ENCODE measurements at places on chromosomes 13 and 19. TPM values are rescaled to one million over a fixed set of nuclear protein-coding genes. Genes with fewer than 3 reads are reported as not detected.

- no peak overlapping the region for H3K4me3 ChIP-seq
- no peaks in the 10 kb centered on the region for H3K36me3 ChIP-seq
- no peaks in the 10 kb centered on the region for H3K27me3 ChIP-seq
- DNase-seq = no peak
- no peaks in the 10 kb centered on the region for H3K4me1 ChIP-seq
Measured at GRCh38 chr13:31437975-31438374, 238.2 kb downstream of the B3GLCT start.

DNA sequence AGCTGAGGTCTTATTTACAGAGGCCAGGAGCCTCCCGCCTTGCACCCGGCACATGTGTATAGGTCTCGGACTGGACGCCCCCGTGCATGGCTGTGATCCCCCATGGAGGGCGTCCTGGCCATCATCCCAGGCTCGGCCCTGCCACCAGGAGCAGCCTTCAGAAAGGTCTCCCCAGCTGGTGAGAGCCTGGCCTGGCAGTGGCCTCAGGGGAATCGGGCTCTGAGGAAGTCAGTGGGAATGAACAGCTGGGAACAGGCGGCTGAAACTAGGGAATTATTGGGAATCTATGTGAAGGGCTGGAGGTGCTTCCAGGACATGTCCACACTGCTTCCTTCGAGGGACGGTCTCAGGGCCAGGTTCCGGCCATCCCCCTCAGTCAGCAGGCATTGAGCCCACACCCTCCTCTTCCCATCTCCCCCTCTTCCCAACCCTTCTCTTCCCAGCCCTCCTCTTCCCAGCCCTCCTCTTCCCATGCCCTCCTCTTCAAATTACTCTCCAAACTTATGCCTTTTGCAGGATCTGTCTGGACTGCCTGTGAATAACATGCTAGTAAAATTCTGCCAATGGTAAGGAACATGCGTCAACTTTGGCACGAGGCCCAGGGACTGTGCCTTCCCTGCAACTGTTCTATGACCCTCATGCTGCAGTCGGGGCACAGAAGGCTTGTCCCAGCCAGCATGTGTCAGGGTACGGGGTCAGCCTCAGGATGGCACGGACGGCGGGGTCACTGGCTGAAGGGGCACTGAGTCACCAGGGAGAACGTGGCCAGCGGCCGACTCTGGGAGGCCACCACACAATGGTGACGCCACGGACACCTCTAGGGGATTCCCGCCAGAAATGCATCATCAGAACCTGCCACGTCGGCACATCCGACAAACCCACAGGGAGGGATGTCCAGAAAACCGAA, 24.2 kb upstream of the C13orf46 start:
- no peak overlapping the region for H3K4me3 ChIP-seq
- H3K27ac ChIP-seq = no peak overlapping the region
- no peaks in the 10 kb centered on the region for H3K36me3 ChIP-seq

- peaks cover 6% of the 10 kb centered on the region for H3K4me1 ChIP-seq
- H3K36me3 ChIP-seq = no peaks in the 10 kb centered on the region
- no peak for DNase-seq
- H3K4me3 ChIP-seq = peak within 1 kb of the TSS; percentile 38
Measured at GRCh38 chr13:49220036-49220855, at the start of gene MLNR. Gene MLNR, plus strand, starts transcription at chr13:49220338. Its CDS starts 0 bp downstream, at chr13:49220338.

- H3K27me3 ChIP-seq = peaks cover 41% of the 10 kb centered on the region
- H3K27ac ChIP-seq = no peak overlapping the region
Measured at GRCh38 chr19:12983542-12984142, 11.6 kb upstream of the NFIX start.

DNA sequence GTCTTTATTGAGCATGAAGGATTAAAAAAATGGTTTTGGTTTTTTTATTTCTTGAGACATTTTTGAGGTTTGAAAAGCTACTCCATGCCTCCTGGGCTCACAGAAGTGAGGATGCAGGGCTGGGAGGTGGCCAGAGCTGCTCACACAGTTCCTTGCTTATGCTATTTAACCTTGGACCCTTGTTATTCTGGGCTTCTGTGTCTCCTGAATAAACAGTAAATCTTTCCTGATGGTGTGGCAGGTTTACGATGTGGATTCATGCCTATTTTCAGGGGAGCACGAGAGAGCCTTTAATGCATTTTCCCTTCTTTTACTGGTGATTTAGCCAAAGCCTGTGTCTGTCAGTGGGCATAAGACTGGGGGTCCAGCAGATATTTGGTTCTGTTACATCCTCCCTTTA, 34.3 kb upstream of the PCDH8 start:
- peaks cover 25% of the 10 kb centered on the region for H3K4me1 ChIP-seq
- H3K4me3 ChIP-seq = no peak overlapping the region
- peaks cover 21% of the 10 kb centered on the region for H3K27me3 ChIP-seq
- H3K27ac ChIP-seq = no peak overlapping the region

GRCh38 chr13:51974482-51974881, 36.8 kb downstream of the ATP7B start:
- no peak for DNase-seq
- H3K36me3 ChIP-seq = no peaks in the 10 kb centered on the region
- no peak overlapping the region for H3K4me3 ChIP-seq
- no peak overlapping the region for H3K27ac ChIP-seq
- H3K27me3 ChIP-seq = no peaks in the 10 kb centered on the region

- no peaks in the 10 kb centered on the region for H3K4me1 ChIP-seq
- no peak for DNase-seq
- no peak overlapping the region for H3K4me3 ChIP-seq
Measured at GRCh38 chr13:100392709-100393630, 195.6 kb downstream of the GGACT start.

GRCh38 chr19:29576761-29577648, 29.1 kb upstream of the POP4 start:
- H3K27me3 ChIP-seq = peaks cover 3% of the 10 kb centered on the region
- H3K27ac ChIP-seq = no peak overlapping the region
- H3K36me3 ChIP-seq = no peaks in the 10 kb centered on the region
- H3K4me1 ChIP-seq = peaks cover 3% of the 10 kb centered on the region
- H3K4me3 ChIP-seq = no peak overlapping the region

- H3K27ac ChIP-seq = no peak within 1 kb of the TSS
- H3K4me1 ChIP-seq = peaks cover 4% of the 10 kb centered on the region
- no peaks in the 10 kb centered on the region for H3K36me3 ChIP-seq
- H3K27me3 ChIP-seq = no peaks in the 10 kb centered on the region
- no peak within 1 kb of the TSS for H3K4me3 ChIP-seq
- DNase-seq = no peak
Measured at GRCh38 chr13:23570099-23570920, at the start of gene TNFRSF19. Gene TNFRSF19, plus strand, starts transcription at chr13:23570412. Its CDS starts 19,772 bp downstream, at chr13:23590184.

DNA sequence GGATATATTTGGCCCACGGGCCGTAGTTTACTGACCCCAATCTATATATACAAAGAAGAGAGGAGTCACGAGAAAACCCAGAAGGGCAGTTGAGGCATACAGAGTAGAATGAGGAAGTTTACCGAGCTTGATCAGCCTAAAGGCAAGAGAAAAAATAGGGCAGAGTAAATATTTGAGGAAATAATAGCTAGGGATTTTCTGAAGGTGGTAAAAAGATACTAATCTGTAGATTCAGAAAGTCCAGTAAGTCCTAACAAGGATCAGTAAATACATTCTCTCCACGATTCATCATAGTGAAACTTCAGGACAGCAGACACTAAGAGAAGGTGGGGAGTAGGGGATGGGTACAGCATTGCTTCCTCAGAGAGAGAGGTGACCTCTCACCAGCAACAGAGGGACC, 248.1 kb downstream of the ATP8A2 start:
- H3K4me3 ChIP-seq = no peak overlapping the region
- H3K4me1 ChIP-seq = no peaks in the 10 kb centered on the region
- H3K27me3 ChIP-seq = no peaks in the 10 kb centered on the region
- no peaks in the 10 kb centered on the region for H3K36me3 ChIP-seq

DNA sequence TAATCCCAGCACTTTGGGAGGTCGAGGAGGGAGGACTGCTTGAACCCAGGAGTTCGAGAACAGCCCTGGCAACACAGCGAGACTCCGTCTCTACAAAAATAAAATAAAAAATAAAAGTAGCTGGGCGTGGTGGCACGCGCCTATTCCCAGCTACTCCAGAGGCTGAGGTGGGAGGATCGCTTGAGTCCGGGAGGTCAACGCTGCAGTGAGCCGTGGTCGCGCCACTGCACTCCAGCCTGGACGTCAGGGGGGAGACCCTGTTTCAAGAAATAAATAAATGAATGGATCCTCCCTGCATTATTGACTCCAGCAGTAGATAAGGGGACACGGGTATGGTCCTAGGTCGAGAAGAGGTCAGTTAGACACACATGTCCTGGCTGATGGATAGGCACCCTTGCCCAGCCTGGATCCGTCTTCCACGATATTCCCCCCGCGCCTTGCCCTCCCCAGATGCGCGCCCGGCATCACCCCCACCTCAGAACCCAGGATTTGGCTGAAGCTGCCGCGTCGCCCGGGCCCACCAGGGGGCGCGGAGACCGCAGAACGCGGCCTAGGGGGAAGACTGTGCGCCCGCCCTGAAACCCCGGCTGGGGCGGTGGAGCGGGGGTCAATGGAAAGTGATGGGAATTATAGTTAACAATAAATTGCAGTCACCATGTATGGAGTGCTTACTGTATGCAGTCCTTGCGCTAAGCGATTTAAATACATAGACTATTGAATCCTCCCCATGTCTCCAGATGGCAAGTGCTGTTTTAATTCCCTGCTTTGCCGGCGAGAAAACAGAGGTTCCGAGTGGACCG, 2.1 kb upstream of the HOOK2 start:
- no peaks in the 10 kb centered on the region for H3K36me3 ChIP-seq
- peak overlapping the region; percentile 69 for H3K4me3 ChIP-seq
- no peaks in the 10 kb centered on the region for H3K4me1 ChIP-seq
- DNase-seq = peak; percentile 95
- no peak overlapping the region for H3K27ac ChIP-seq
- no peaks in the 10 kb centered on the region for H3K27me3 ChIP-seq

DNA sequence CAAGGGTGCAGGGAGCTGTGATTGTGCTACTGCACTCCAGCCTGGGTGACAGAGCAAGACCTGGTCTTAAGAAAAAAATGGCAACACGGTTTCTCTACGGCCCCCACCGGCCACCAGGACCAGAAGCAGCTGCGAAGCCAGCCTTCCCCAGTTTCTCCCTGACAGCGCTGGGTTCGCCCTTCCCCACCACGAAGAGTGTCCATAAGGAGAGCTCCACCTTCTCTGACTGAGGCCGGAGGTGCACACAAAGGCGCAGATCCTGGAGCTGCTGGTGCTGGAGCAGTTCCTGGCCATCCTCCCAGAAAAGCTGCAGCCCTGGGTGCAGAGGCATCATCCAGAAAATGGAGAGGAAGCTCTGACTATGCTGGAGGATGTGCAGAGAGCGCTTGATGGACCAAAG, 52.2 kb upstream of the ZNF599 start:
- H3K27me3 ChIP-seq = no peaks in the 10 kb centered on the region
- no peaks in the 10 kb centered on the region for H3K4me1 ChIP-seq
- no peak for DNase-seq
- no peak overlapping the region for H3K27ac ChIP-seq
- no peak overlapping the region for H3K4me3 ChIP-seq
- H3K36me3 ChIP-seq = no peaks in the 10 kb centered on the region

GRCh38 chr13:33624740-33625139, 193.2 kb upstream of the RFC3 start:
- H3K4me1 ChIP-seq = no peaks in the 10 kb centered on the region
- no peak overlapping the region for H3K27ac ChIP-seq
- no peak overlapping the region for H3K4me3 ChIP-seq
- H3K27me3 ChIP-seq = no peaks in the 10 kb centered on the region

- no peak for DNase-seq
- peaks cover 2% of the 10 kb centered on the region for H3K4me1 ChIP-seq
- H3K36me3 ChIP-seq = no peaks in the 10 kb centered on the region
- H3K4me3 ChIP-seq = no peak overlapping the region
- no peak overlapping the region for H3K27ac ChIP-seq
Measured at GRCh38 chr19:35107545-35107944, 8.1 kb upstream of the FXYD3 start.

GRCh38 chr19:7910321-7911161, 4.1 kb upstream of the TGFBR3L start:
- no peak overlapping the region for H3K27ac ChIP-seq
- DNase-seq = no peak
- H3K36me3 ChIP-seq = peaks cover 30% of the 10 kb centered on the region

DNA sequence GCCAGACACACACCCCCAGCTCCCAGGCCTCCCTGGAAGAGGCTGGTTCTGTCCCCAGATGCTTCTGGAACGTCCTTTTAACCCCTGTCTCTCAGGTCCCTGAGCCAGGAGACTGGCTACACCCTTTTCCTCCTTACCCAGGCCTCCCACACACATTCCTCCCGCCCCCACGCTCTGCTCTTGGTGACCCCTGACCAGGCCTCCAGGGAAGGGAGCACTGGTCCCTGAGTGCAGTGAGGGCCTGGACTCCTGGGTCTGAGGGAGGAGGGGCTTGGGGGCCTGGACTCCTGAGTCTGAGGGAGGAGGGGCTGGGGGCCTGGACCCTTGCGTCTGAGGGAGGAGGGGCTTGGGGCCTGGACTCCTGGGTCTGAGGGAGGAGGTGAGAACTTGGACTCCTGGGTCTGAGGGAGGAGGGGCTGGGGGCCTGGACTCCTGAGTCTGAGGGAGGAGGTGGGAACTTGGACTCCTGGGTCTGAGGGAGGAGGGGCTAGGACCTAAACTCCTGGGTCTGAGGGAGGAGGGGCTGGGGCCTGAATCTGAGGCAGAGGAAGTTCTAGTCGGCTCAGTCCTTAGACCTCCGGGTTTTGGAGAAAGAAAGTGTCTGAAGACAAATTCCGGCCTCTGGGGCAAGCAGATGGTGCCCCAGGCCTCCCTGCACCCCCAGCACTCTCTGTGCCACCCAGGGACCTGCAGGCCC, 527 bp downstream of the KLK6 start:
- no peaks in the 10 kb centered on the region for H3K27me3 ChIP-seq
- no peak overlapping the region for H3K4me3 ChIP-seq
- H3K36me3 ChIP-seq = no peaks in the 10 kb centered on the region
- peaks cover 2% of the 10 kb centered on the region for H3K4me1 ChIP-seq
- no peak overlapping the region for H3K27ac ChIP-seq
- no peak for DNase-seq

DNA sequence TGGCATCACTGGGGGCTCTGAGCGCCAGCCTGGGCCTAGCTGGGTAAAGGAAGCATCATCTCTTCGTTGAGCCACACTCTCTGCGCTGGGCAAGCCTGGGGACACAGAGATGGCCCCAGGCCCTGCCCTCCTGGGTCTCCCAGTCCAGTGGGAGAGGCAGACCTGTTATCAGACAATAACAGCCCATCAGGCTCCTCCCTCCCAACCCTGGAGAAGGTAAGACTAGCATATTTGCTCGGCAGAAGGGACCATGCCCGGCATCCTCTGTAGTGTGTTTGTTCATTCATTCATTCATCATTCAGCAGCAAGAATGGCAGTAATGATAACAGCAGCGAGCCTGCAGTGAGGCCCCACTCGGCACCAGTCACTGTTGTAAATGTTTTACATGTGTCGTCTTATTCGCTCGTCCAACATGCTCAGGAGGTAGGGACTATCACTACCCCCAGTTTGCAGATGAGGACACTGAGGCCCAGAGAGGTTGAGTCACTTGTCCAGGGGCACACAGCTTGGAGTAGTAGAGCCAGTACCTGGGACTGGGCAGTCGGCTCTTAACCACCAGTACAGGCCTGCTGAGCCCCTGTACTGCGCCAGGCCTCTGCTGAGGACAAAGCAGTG, 33.2 kb downstream of the PAK4 start:
- peaks cover 1% of the 10 kb centered on the region for H3K27me3 ChIP-seq
- H3K27ac ChIP-seq = no peak overlapping the region
- no peak for DNase-seq
- H3K36me3 ChIP-seq = no peaks in the 10 kb centered on the region
- no peak overlapping the region for H3K4me3 ChIP-seq
- peaks cover 28% of the 10 kb centered on the region for H3K4me1 ChIP-seq

The ZNF529 gene
- total RNA-seq = 12.4 TPM

The C19orf73 gene
- total RNA-seq = 1.2 TPM

The ZNF625 gene
- 23.3 TPM for total RNA-seq

The FFAR3 gene
- not detected for total RNA-seq

The GNA15 gene
- 0.25 TPM for total RNA-seq

The C19orf38 gene
- total RNA-seq = 0.27 TPM

The LYPD3 gene
- total RNA-seq = 4.1 TPM

The LILRB2 gene
- not detected for total RNA-seq

The SIGLEC12 gene
- not detected for total RNA-seq

The NXNL1 gene
- total RNA-seq = not detected

The SIGLEC8 gene
- not detected for total RNA-seq

The CRX gene
- total RNA-seq = not detected
